ENCODE measurements at places on chromosomes 12 and 14.

DNA sequence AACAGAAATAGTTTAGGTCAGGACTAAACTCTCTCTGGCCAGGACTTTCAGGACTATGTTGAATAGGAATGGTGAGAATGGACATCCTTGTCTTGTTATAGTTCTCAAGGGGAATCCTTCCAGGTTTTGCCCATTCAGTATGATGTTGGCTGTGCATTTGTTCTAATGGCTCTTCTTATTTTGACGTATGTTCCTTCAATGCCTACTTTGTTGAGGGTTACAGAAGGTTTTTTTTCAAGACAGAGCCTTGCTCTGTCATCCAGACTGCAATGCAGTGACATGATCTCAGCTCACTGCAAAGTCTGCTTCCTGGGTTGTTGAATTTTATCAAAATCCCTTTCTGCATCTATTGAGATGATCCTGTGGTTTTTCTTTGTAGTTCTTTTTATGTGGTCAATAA lies 79.5 kb upstream of the NID2 start:
- DNase-seq: no peak

GRCh38 chr14:73125169-73125588 lies 11.1 kb upstream of the PSEN1 start:
- no peak for DNase-seq

DNA sequence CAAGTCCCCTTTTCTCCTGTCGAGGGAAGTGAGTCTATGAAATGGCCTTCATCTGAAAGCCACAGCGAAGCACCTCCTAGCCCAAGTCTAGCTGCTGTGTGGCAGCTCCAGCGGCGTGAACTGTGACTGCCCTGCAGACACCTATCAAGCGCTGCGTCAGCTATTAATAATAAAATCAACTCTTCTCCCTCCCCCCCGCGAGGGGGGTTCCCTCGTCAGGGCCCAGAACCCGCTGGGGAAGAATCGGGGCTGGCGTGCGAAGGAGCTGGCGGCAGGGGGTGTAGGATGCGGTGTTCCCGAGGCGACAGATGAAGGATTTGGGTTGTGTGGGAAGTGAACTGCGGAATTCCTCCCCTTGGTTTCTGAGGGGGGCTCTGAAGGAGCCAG lies 662 bp upstream of the ATP2A2 start:
- peak; percentile 47 for DNase-seq

DNA sequence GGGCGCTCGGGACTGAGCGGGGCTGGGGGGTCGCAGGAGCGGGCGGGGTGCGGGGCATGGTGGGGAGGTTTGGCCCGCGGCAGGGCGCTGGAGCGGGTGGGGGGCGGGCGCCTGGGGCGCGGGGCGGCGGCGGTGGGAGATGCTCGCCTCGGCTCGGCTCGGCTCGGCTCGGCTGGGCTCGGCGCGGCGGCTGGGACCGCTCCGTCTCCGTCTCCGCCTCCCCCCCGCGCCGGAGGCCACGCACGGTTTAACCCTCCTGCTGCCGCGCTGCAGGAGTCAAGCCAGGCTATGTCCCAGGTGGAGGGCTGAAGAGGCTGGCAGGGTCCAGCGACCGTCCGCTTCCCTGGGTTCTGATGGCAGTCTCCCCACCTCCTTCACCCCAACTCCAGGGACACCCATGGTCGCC lies at the start of gene PIANP:
Gene PIANP, minus strand, starts transcription at position 170 of the 406 bp plus-strand sequence. CDS start 2,754 bp downstream, outside the sequence.
- peak; percentile 19 for DNase-seq

DNA sequence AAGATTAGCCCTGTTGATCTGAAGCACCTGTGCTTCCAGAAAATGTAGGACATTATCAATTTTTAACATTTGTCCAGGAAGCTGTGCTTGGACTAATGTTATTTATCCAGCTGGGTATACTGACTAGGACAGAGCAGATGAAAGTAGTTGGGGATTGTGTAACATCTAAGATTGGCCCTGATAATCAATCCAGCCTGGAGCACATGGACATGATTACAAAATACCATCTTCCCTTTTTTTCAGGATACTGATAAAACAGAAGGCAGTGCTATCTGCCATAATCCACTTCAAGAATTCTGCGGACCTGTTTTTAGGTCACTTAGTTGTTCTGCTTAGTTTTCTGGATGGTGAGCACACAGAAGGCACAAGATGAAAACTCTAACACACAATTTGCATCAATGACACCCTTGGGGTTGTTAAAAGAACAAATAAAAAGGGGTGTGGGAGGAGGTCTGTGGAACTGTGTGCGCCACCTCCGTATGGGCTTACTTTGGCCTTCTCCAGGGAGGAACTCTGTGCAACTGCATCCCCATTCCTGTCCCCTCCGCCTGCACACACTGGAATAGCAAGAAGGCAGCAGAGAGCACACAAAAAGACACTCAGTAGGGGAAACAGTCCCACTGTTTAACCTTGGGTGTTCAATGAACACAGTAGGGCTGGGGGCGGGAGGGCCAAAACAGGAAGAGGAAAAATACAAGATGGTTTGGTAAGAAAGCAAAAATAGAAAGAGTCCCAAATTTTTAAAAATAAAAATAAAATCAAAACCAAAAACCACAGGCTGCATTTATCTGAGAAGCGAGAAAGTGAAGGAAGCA lies 31.1 kb upstream of the DUSP6 start:
- no peak for DNase-seq
